ENCODE measurements at places on chromosomes 6 and 20. TPM values are rescaled to one million over a fixed set of nuclear protein-coding genes. Genes with fewer than 3 reads are reported as not detected.

GRCh38 chr6:1278061-1278720 lies 33.7 kb upstream of the FOXQ1 start:
- no peaks in the 10 kb centered on the region for H3K4me1 ChIP-seq
- peaks cover 27% of the 10 kb centered on the region for H3K27me3 ChIP-seq
- no peaks in the 10 kb centered on the region for H3K36me3 ChIP-seq
- H3K4me3 ChIP-seq, result no peak overlapping the region
- H3K27ac ChIP-seq, result no peak overlapping the region
- no peak for DNase-seq

DNA sequence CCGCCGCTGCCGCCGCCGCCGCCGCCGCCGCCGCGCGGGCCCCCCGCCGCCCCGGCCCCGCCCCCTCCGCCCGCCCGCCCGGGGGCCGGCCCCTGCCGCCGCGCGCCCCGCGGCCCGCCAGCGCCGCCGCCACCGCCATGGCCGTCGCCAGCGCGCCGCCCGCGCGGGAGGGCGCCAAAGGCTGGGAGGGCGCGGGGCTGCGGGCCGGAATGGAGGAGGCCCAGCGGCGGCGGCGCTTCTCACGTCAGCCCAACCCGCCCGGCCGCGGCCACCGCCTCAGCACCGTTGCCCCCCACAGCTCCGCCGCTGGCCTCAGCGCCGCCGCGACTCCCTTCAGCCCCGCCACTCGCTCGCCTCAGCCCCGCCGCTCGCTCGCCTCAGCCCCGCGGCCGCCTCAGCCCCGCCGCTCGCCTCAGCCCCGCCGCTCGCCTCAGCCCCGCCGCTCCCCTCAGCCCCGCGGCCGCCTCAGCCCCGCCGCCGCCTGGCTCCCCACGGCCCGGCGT lies 258 bp downstream of the PHF10 start:
- no peaks in the 10 kb centered on the region for H3K27me3 ChIP-seq
- no peak overlapping the region for H3K27ac ChIP-seq
- peaks cover 17% of the 10 kb centered on the region for H3K4me1 ChIP-seq

DNA sequence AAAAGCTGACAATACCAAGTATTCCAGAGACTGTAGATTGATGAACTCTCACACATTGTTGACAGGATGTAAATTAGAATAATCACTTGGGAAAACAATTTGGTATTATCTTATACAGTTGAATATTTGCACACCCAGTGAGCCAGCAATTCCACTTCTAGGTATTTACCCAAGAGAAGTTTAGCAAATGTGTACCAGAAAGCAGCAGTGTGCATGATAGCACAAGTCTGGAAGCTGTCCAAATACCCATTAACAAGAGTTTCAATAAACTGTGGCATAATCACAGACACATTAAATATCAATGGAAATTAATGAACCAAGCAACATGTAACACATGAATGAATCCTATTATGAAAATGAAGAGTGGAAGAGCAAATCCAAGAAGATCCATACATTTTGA lies 233.6 kb downstream of the TPBG start:
- no peak for DNase-seq
- H3K4me3 ChIP-seq, result no peak overlapping the region
- H3K36me3 ChIP-seq, result no peaks in the 10 kb centered on the region
- H3K4me1 ChIP-seq, result no peaks in the 10 kb centered on the region
- no peak overlapping the region for H3K27ac ChIP-seq
- no peaks in the 10 kb centered on the region for H3K27me3 ChIP-seq

GRCh38 chr20:25517124-25517523 lies 68.2 kb downstream of the NINL start:
- H3K27me3 ChIP-seq, result no peaks in the 10 kb centered on the region
- no peaks in the 10 kb centered on the region for H3K36me3 ChIP-seq
- H3K4me1 ChIP-seq, result no peaks in the 10 kb centered on the region
- no peak for DNase-seq
- no peak overlapping the region for H3K4me3 ChIP-seq

GRCh38 chr6:136696783-136697364 lies 95.4 kb downstream of the MAP3K5 start:
- no peak overlapping the region for H3K27ac ChIP-seq
- H3K36me3 ChIP-seq, result no peaks in the 10 kb centered on the region

DNA sequence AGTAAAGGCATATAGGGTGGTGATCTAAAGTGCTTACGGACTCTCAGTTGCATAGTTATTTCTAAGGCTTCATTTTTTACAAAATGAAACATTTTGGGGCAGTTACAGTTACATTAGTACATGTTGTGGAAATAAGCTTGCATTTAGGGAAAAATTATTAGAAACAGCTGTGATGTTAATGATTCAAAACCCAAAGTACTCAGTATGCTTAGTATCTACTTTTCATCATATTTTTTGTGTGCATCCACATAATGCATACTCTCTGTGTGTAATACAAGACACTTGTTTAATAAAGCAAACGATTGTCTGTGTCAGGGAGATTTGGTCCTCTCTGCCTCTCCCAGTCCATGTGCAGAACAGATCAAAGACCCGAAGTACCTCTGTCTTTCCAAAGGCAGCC lies 11.4 kb upstream of the TBX18 start:
- H3K27me3 ChIP-seq, result peaks cover 29% of the 10 kb centered on the region
- DNase-seq, result no peak
- H3K4me1 ChIP-seq, result no peaks in the 10 kb centered on the region
- no peak overlapping the region for H3K27ac ChIP-seq

GRCh38 chr20:2795451-2795850 lies 5.0 kb downstream of the CPXM1 start:
- H3K27me3 ChIP-seq, result no peaks in the 10 kb centered on the region
- H3K36me3 ChIP-seq, result no peaks in the 10 kb centered on the region
- no peak for DNase-seq
- peaks cover 17% of the 10 kb centered on the region for H3K4me1 ChIP-seq
- no peak overlapping the region for H3K27ac ChIP-seq
- no peak overlapping the region for H3K4me3 ChIP-seq

DNA sequence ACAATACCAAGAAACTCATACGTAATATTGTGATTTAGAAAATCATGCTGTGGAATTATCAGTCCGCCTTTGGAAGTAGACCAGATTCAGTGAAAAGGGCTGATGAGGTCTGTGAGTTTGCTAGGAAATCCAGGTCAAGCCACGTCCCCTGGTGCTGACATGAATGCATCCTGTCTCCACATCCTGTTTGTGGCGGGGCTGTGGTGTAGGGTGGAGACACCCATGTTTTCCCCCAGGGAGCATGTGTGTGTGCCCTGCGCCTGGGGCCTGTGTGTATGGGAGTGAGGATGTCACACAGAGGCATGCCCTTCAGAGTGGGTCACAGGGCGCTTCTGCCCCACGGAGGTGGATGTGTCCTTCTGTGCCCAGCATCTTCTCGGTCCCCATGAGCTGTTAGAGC lies 109.1 kb downstream of the SASH1 start:
- no peaks in the 10 kb centered on the region for H3K36me3 ChIP-seq
- DNase-seq, result peak; percentile 2
- H3K27ac ChIP-seq, result no peak overlapping the region
- H3K4me1 ChIP-seq, result peaks cover 17% of the 10 kb centered on the region
- no peak overlapping the region for H3K4me3 ChIP-seq
- H3K27me3 ChIP-seq, result no peaks in the 10 kb centered on the region

DNA sequence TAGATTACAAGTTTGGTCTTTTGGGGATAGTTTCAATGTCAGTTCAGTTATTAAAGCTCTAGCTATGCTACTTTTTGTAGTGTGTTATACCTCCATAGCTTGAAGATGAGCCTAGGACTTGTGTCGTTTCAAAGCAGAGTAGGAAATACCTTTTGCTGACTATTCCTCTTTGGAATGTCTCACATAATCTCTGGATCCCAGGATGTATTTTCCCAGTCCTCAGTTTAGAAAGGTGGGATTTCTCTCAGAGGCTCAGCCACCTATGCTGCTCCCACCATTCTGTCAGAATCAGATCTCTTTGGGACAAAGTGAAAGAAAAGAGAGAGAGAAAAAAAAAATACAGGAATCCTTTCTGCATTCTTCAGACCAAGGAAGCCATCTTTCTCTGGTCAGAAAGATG lies 567.5 kb upstream of the IMPG1 start:
- H3K27ac ChIP-seq, result no peak overlapping the region
- DNase-seq, result no peak
- no peaks in the 10 kb centered on the region for H3K36me3 ChIP-seq

GRCh38 chr20:52473186-52473585 lies 281.6 kb upstream of the ZFP64 start:
- no peak for DNase-seq
- no peaks in the 10 kb centered on the region for H3K36me3 ChIP-seq
- no peak overlapping the region for H3K27ac ChIP-seq
- no peaks in the 10 kb centered on the region for H3K4me1 ChIP-seq
- H3K27me3 ChIP-seq, result peaks cover 2% of the 10 kb centered on the region

- no peaks in the 10 kb centered on the region for H3K36me3 ChIP-seq
- H3K4me1 ChIP-seq, result no peaks in the 10 kb centered on the region
- no peaks in the 10 kb centered on the region for H3K27me3 ChIP-seq
- no peak overlapping the region for H3K27ac ChIP-seq
- no peak for DNase-seq
Observed at GRCh38 chr20:55961376-55962330, 43.7 kb downstream of the CBLN4 start.

GRCh38 chr6:144585217-144585814 lies 300.2 kb downstream of the UTRN start:
- no peaks in the 10 kb centered on the region for H3K27me3 ChIP-seq
- H3K4me3 ChIP-seq, result no peak overlapping the region
- H3K36me3 ChIP-seq, result no peaks in the 10 kb centered on the region
- peaks cover 17% of the 10 kb centered on the region for H3K4me1 ChIP-seq
- H3K27ac ChIP-seq, result no peak overlapping the region

- no peak for DNase-seq
- H3K4me3 ChIP-seq, result no peak overlapping the region
- H3K4me1 ChIP-seq, result no peaks in the 10 kb centered on the region
- H3K27ac ChIP-seq, result no peak overlapping the region
- peaks cover 4% of the 10 kb centered on the region for H3K27me3 ChIP-seq
Observed at GRCh38 chr6:40848868-40849514, 190.0 kb downstream of the UNC5CL start.

GRCh38 chr6:19472850-19473249 lies 364.3 kb upstream of the ID4 start:
- no peaks in the 10 kb centered on the region for H3K4me1 ChIP-seq
- DNase-seq, result no peak
- no peaks in the 10 kb centered on the region for H3K27me3 ChIP-seq
- no peak overlapping the region for H3K27ac ChIP-seq
- no peaks in the 10 kb centered on the region for H3K36me3 ChIP-seq

GRCh38 chr6:41194386-41194785 lies 6.6 kb downstream of the TREML2 start:
- peaks cover under 1% of the 10 kb centered on the region for H3K4me1 ChIP-seq
- H3K27me3 ChIP-seq, result peaks cover 6% of the 10 kb centered on the region
- H3K27ac ChIP-seq, result no peak overlapping the region
- no peak for DNase-seq
- no peak overlapping the region for H3K4me3 ChIP-seq

DNA sequence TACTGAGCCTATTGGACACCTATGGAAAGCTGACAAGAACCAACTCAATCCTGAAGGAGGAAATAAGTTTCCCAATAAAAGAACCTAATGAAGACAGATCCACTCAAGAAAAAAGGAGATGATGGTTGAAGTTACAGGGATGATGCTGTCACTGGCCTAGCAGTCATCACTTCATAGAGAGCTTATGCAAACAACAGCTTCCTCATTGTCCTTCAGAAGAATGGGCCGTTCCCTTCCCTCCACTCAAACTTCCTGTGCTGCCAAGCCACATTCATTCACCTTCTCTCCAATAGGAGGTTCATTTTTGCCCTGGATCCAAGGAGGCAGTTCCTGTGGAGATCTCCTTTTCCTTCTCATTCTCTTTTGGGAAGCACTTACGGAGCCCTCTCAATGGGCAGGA lies 13.8 kb upstream of the PM20D2 start:
- H3K27me3 ChIP-seq, result no peaks in the 10 kb centered on the region
- no peaks in the 10 kb centered on the region for H3K36me3 ChIP-seq
- no peak for DNase-seq
- no peaks in the 10 kb centered on the region for H3K4me1 ChIP-seq

DNA sequence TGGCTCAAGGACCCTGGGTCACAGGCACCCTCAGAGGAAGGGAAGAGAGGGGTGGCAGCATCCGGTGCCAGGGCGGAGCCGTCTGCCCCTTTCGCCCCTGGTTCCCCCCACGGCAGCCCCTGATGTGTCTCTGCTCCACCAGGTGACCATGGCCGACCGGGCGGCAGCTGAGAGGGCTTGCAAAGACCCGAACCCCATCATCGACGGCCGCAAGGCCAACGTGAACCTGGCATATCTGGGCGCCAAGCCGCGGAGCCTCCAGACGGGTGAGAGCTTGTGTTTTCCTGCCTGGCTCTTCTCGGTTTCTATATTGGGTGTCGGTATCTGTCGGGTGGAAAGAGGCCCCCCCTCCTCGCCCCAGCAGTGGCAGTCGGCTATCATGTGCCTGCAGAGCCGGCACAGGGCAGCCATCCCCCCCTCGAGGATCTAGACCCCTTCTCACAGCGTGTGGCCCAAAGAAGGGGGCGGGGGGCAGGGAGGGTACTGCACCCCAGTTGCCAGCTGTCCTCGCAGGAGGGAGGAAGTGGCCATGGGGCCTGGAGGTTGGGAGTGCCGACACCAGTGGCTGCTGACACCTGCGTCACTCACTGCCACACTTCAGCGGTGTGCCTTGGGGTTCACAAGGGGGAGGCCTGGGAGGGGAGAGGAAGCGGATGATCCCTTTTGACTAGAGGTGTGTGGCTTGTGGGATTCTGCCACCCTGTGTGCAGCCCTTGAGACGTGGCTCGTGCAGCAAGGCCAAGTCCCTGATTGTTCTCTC lies 1.5 kb downstream of the RBM38 start:
- DNase-seq, result peak; percentile 94
- H3K4me3 ChIP-seq, result peak overlapping the region; percentile 96
- H3K27ac ChIP-seq, result peak overlapping the region; percentile 93
- H3K36me3 ChIP-seq, result peaks cover 45% of the 10 kb centered on the region
- H3K4me1 ChIP-seq, result peaks cover 81% of the 10 kb centered on the region

- H3K4me1 ChIP-seq, result no peaks in the 10 kb centered on the region
- DNase-seq, result no peak
- H3K27ac ChIP-seq, result no peak overlapping the region
- H3K36me3 ChIP-seq, result no peaks in the 10 kb centered on the region
- H3K27me3 ChIP-seq, result no peaks in the 10 kb centered on the region
- H3K4me3 ChIP-seq, result no peak overlapping the region
Observed at GRCh38 chr20:11083841-11084240, 410.0 kb upstream of the JAG1 start.

The AKAP12 gene
- 1.8 TPM for total RNA-seq

The IMPG1 gene
- total RNA-seq, result not detected

The CLVS2 gene
- not detected for total RNA-seq

The SLC4A11 gene
- total RNA-seq, result 0.44 TPM

The RPP40 gene
- 2.8 TPM for total RNA-seq

The HLA-DMB gene
- 30.6 TPM for total RNA-seq

The FAM162B gene
- not detected for total RNA-seq

The REM1 gene
- not detected for total RNA-seq

The RBBP9 gene
- total RNA-seq, result 8.4 TPM

Measured in T-cell (primary cell).